ENCODE measurements at places on chromosomes 4 and X.

- DNase-seq: peak; percentile 3
Observed at GRCh38 chrX:131985526-131986049, 37.5 kb upstream of the STK26 start.

GRCh38 chr4:1910643-1911042, 39.5 kb downstream of the NSD2 start:
- DNase-seq: peak; percentile 50

DNA sequence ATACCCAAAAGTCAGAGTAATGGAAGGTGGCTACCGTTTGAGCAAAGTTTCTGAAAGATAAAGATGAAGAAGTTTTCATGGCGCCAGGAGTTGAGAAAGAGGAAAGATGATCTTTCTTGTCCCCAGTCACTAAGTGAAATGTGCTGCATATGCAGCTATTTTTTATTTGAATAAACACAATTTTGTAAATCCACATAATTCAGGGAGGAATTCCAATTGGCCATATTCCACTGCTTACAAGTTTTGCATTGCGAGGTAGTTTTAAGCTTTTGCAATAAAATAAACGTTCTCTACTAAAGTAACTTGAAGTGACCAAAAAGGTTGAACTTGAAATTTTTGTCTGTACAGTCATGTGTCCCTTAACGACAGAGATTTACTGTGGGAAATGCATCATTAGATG, 139.3 kb upstream of the VCX2 start:
- no peak for DNase-seq

DNA sequence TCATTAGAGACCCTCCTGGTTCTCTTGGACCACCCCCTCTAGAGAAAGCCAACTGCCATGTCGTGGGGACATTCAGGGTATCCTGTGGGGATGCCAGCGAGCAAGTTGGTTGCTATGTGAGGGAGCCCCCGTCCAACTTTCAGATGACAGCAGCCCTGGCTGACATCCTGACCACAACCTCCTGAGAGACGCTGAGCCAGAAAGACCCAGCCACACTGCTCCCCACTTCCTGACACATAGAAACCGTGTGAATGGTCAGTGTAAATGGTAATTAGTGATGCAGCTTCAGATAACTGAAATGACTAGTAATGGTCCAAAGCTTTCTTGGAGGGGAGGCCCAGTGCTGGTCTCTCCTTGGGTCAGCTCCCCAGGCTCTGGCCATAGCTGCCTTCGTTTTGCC, 10.8 kb downstream of the CLCN4 start:
- DNase-seq: no peak

DNA sequence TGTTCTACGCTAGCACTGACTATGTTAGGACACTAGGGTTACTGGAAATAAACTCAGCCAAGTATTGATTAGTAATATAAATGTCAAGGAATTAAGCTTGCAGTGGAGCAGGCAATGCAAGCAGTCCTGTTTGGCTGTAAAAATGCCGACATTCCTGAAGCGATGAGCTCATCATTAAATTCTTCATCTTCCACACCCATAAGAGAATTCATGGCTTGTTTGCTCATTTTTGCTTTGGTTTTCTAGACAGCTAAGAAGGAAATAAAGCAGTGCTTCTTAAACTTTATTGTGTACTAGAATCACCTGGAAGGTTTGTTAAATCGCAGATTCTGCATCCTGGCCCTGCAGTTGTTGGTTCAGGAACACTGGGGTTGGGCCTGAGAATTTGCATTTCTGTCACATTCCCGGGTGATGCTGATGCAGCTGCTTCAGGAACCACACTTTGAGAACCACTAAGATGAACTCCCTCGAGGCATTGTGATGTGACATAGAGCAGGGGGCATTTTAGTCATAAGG, 17.8 kb downstream of the ANXA3 start:
- DNase-seq: no peak

DNA sequence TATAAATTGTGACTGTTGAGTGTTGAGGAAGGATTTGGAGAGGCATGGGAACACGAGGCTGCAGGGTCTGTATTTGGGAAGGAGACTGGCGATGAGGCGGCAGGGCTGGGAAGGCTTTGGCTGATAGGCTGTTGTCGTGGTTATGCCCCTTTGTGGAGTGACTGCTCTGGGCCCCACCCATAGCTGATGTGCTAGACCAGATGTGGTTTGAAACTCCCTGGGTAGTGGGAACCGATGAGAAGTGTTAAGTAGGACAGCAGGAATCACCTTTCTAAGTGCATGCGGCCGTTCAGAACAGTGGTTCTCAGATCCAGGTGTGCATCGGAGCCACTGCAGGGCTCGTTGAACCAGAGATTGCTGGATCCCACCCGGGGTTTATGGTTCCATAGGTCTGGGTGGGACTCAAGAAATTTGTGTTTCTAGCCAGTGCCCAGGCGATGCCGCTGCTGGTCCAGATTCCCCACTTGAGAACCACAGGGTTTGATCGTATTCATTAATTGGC, 42.3 kb downstream of the TBC1D14 start:
- no peak for DNase-seq

DNA sequence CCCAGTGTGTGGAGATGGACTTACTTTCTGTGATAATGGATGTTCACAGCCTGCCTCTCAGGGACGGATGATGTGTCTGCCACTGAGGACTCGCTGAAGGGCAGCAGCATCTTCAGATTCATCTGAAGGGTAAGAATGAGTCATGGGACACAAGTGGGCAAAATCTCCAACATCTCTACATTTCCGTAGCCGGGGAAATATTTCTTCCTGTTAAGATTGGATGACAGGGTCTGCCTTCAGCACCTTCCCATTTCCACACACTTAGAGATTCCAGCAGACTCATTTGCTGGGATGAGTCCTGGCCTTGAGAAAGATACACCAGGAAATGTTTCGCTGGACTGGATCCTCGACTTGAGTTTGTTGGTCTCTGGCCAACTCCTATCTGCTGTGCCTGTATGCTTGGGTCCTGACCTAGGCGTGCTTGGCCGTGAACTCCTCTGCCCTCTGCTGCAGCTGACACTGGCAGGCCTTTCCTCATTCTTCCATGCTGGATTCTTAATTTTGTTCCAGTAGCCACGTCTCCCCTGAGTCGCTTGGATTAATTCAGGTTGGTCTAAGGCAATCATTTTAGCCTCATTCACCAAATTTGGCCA, 46.5 kb upstream of the SOD3 start:
- DNase-seq: no peak

GRCh38 chr4:33980361-33980760, 2264.0 kb downstream of the ARAP2 start:
- DNase-seq: no peak

GRCh38 chrX:38365954-38366353, 13.6 kb downstream of the OTC start:
- no peak for DNase-seq

GRCh38 chr4:182828360-182829025, 88.7 kb downstream of the DCTD start:
- no peak for DNase-seq

GRCh38 chr4:24855741-24856140, 57.1 kb downstream of the CCDC149 start:
- DNase-seq: no peak

- DNase-seq: no peak
Observed at GRCh38 chrX:148380650-148381561, 119.5 kb upstream of the AFF2 start.

- no peak for DNase-seq
Observed at GRCh38 chr4:141638230-141638629, 1.8 kb downstream of the IL15 start.

DNA sequence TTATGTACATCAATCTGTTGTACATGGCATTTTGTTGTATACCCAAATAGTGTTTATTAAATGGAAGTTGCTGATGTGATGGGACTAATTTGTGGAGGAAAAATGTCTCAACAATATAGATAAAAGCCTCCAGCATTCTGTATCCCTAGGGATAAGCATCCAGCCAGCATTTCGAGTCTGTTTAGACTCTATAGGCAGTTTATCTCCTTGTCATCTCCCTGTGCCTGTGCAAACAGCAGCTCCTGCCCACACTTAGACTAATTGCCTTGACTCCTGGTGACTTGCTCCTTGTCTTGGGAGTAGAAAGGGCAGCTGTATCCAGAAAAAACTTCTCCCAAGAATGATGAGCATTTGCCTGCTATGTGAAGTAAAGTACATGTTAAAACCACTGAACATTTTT, 83.8 kb downstream of the DOCK11 start:
- no peak for DNase-seq

DNA sequence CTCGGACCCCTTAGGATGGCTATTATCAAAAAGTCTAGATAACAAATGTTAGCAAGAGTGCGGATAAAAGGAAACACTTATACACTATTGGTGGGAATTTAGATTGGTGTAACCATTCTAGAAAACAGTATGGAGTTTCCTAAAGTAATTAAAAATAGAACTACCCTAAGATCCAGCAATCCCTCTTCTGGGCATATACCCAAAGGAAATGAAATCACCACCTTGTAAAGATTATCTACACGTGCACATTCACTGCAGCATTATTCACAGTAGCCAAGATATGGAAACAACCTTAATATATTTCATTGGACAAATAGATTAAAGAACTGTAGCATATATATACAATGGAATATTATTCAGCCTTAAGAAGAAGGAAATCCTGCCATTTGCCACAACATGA, 462.4 kb downstream of the IQCM start:
- DNase-seq: no peak

DNA sequence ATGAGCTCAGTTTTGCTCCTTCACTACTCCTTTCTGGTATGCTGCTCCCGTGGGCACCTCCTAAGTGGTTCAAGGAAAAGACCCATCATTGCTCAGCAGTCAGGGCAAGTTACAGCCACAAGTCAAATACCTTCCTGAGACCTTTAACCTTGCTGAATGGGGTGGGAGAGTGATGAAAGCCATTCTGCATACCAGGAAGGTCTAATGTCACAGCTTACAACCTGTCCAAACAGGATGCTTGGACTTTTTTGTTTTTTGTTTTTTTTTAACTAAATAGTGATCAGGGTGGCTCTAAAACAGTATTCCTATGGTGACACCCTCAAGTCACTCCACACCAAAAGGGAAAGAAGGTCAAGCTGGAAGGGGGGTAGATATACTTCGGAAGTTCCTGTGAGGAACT, 93.1 kb downstream of the GPC3 start:
- peak; percentile 36 for DNase-seq

GRCh38 chrX:150676221-150676620, 17.0 kb upstream of the MTMR1 start:
- DNase-seq: no peak

- DNase-seq: no peak
Observed at GRCh38 chrX:71532078-71532752, 689 bp upstream of the OGT start.

DNA sequence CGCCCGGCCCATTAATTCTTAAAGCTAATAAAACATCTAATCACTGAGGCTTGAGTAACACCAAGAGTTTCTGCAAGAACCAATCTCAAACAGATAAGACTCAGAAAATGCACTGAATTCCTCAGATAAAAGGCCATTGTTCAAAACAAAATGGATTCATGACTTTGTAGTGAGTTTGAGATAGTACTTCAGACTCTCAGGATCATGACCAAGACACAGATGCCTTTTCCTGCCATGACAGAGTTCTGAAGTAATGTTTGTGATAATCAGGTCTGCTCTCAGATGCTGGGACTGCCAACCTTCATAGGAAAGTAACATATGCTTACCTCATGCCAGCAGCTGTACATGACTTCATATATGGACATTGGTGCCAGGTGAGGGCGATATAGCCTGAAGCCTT, 54.6 kb downstream of the NIPAL1 start:
- DNase-seq: no peak

GRCh38 chr4:102959496-102959895, 60.0 kb downstream of the SLC9B1 start:
- DNase-seq: no peak

DNA sequence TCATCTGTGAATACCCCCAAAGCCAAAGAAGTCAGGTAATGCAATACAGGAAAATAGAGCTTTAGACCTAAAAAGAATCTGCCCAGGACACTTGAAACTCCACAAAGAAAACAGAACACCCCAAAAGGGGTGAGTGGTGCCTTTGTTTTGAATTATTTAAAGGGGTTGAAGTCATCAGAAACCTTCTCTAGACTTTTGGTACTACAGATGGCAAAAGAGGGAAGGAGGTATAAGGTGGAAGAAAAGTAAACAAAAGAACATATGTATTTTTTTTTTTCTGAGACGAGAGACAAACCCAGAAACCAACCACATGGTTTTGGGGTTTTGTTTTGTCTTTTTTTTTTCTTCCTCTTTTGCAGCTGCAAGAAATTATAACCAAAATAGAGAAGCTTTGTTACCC, 1477.8 kb downstream of the C4orf33 start:
- DNase-seq: no peak

DNA sequence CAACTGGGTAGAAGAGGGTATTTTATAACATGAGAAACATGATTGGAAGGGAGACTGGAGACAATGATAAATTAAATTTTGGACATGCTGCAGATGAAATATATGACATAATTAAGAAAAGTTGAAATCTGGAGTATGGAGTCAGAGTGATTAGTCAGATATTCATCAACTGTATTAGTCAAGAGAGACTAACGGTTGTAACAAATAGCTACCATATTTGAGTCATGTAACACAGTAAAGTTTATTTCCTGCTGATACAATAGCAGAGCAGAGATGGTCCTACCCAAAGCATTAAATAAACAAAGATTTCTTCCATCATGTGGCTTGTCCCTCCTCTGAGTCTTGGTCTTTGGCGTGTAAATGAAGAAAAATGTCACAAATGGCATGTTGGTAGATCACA, 321.3 kb downstream of the GALNTL6 start:
- DNase-seq: no peak

- DNase-seq: no peak
Observed at GRCh38 chr4:16991450-16991849, 93.0 kb upstream of the LDB2 start.

- DNase-seq: no peak
Observed at GRCh38 chr4:81512757-81513501, 41.2 kb upstream of the RASGEF1B start.

DNA sequence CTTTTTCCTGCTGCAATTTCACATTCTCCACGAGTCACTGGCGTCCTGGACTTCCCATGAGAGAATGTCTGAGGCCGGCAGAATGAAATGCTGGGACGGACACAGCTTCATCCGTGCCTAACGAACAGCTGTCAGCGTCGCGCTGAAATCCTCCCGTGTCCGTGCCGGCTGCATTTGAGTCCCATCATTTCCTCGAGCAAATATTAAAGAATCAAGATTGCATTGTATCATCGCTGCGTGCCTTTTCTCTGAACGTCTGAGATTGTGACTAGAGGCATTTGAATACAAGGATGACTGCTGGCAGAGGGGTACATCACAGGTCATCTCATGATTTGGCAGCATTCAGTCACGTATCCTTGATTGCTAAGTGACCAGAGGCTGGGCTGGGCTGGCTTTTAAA, 279.9 kb downstream of the ASMT start:
- no peak for DNase-seq
